M059J (cell line): ENCODE measurements at places on chromosomes 12 and 14.

GRCh38 chr14:66944872-66945271 lies 244.4 kb upstream of the GARIN2 start:
- DNase-seq: peak; percentile 30

DNA sequence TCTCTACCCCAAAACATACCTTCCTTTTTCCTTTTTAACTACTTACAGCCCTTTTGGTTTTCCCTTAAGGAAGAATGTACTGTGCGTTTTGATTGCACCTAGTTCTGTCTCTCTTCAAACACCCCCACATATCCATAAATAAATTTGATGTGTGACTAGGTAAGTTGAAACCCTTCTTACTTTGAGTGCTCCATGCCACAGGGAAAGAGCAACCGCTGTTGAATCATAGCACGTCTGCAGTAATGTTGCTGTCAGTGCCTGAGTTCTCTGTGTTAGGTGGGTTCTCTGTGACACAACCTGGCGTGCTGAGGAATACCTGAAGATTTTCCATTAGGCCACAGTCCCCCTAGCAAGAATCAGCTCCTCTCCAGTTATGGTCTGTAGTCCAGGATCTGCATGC lies 102.1 kb downstream of the FIGNL2 start:
- DNase-seq: no peak

- DNase-seq: no peak
These were observed 3.1 kb downstream of the ENTPD5 start for GRCh38 chr14:74015963-74016362.

DNA sequence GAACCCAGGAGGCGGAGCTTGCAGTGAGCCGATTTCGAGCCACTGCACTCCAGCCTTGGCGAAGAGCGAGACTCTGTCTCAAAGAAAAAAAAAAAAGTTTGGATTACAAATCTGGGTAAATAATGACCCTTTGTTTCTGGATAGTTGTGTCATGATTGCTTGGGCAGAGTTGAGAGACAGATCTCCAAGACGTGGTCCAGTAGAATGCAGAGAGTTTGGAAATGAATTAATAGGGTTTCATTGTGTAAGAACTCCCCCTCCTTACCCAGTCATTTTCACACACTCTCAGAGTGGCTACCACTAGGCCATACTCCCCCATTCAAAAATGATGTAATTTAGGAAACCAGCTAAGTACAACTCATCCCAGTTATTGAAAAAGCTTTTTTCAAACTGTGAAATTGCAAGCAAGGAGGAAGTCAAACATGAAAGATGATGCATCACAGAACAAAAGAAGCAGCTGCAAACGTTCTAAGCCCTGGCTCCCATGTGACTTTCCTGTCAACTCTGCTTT lies 1331.9 kb downstream of the AACS start:
- no peak for DNase-seq

- DNase-seq: no peak
These were observed 3.7 kb upstream of the KRT2 start for GRCh38 chr12:52655720-52656124.

DNA sequence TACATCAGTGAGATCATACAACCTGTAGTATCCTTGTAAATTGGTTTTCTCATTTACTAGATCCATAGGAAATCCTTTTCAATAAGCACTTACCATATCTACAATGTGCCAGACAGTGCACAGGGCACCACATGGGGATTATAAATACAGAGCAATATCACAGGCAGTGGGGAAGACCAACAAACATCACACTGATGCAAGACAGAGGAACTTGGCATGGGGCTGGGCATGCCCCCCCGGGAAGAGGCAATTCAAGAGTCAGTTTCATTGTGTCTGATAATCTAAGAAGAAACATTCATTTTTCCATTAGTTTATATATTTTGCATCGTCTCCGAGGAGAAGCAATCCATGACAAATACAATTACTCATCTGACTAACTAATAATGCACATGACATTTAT lies 16.2 kb downstream of the NT5DC3 start:
- DNase-seq: no peak

GRCh38 chr12:5789469-5789968 lies 155.5 kb downstream of the ANO2 start:
- peak; percentile 97 for DNase-seq

DNA sequence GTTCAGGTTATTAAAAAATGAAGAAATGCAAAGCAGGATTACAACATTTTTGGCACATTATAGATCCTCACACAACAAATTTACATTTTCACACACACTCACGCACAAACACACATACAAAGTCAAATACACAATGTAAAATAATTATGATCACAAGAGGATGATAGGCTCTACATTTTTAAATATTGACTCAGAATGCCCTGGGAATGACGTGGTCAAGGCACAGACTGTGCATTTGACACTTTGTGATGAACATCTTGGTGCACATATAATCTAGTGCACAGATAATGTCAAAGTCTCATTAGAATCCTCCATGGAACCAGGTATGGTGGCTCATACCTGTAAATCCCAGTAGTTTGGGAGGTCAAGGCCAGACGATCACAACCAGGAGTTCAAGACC lies 49.4 kb downstream of the DPF3 start:
- peak; percentile 8 for DNase-seq

DNA sequence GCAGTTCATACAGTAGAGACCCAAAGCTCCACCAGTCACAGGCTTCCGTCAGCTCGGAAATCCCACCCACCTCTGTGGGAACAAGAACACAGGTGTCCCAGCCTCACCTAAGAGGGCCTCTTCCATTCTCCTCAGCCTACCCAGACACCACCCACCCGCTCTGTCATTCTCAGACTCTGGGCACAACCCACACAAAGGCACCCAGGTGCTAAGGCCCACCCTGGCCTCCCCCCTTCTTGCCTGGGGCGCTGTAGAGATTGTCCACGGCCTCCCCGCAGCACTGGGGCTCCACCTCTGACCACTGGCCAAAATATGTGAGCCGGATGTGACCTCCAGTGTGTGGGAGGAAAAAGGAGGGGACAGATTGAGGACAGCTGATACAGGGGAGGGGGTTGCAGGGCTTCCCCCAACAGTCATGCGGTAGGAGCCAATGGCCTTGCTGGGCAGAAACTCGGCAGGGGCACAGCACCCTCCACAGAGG lies 14.2 kb downstream of the RPS6KL1 start:
- no peak for DNase-seq

- DNase-seq: no peak
These were observed 142.1 kb downstream of the TTC7B start for GRCh38 chr14:90674043-90674670.

DNA sequence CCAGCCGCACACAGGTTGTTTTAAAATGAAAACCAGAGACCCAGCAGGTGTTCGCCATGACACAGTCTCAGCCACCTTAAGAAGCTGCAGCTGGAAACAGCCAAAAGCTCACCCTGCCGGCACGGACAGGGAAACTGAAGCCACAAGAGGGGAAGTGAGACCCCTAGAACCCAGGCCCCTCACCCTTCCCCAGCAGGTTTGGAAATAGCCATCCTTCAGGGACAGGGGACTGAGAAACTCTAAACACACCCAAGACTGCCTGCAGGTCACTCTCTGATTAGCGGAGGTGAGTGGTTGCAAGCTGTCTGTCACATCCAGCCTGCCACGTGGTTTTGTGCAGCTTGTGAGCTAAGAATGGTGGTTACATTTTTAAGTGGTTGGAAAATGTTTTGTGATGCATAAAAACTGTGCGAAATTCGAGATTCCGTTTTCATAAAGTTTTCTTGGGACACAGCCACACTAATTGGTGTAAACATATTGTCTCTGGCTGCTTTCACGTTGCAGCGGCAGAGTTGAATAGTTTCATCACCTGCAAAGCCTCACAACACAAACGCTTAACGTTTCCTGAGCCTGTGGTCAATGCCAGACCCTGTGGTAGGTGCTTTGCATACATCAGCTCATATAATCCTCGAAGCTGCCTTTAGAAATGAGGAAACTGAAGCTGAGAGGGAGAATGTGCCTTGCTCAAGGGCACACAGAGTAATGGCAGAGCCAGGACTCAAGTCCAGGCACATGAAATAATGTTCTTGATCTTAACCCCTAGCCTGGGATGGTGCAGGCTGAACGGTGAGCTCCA lies 1.7 kb upstream of the SELPLG start:
- DNase-seq: peak; percentile 51

GRCh38 chr12:57048423-57049118 lies 1.4 kb downstream of the MYO1A start:
- no peak for DNase-seq

DNA sequence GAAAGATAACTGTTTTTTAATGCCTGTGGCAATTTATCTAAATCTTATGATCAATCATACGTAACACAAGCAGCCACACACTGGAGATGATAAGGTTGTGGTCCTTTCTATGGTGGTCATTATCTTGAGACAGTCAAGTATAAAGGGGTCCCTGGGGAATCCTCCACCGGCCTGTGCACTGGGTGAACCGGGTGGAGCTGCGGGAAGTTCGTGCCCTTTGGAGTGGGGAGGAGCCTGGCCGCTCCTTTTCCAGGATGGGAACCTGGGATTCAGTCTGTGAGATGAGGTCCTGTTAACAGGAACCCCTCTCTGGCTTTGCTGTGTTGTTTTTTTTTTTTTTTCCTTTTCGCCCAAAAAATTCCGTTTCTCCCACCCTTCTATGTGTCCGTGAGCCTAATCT lies 167.5 kb upstream of the RPL10L start:
- DNase-seq: no peak

DNA sequence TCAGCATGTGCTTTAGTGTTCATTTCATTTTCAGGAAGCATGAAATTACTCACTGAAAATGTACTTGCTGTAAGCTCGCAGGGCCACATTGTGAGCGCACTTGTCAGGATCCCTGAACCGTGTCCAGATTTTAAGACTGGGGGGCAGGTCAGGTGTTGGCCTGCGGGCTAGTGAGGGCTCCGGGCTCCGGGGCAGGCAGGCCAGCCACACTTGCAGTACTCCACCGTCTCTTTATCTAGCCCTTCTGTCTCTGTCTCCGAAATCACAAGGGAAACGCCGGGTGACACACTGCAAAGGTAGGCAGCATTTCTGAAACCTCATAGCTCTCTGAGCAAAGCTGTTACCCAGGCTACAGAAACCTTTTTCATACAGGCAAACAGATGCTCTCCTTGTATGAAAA lies 98.7 kb downstream of the EML1 start:
- no peak for DNase-seq

DNA sequence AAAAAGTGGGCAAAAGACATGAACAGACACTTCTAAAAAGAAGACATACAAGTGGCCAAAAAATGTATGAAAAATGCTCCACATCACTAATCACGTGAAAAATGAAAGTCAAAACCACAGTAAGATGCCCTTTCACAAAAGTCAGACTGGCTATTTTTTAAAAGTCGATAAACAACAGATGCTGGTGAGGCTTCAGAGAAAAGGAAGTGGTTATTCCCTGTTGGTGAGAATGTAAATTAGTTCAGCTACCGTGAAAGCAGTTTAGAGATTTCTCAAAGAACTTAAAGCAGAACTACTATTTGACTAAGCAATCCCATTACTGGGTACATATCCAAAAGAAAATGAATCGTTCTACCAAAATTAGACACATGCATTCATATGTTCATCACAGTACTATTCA lies 237.0 kb downstream of the KIF21A start:
- peak; percentile 12 for DNase-seq

DNA sequence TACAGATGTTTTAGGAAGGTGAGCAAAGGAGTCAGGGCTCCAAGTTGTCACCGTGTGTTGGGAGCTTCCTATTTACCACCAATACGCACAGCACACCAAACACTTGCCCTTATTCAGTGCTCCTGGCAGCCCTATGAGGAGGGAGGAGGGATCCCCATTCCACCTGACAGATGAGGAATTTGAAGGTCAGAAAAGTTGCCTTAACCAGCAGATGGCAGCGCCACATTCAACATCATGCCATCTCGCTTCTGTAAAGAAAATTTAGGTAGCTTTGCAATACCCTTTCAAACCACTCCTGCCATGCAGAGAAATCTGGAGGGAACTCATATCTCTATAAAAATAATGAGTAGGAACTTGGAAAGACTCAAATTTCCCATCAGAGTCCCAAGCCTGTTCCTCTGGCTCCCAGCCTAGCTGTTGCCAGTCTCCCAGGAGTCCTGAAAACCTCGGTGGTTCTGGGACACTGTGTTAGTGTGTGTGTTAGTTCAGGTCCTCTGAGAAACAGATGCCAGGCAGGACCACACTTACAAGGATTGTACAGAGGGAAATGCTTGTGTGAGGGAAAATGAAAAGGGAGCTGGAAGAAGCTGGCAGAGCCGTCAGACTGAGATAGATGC lies 410.5 kb downstream of the MED13L start:
- peak; percentile 15 for DNase-seq

- DNase-seq: peak; percentile 36
These were observed 184.7 kb upstream of the KITLG start for GRCh38 chr12:88764781-88765480.

GRCh38 chr14:42192738-42193653 lies 586.3 kb downstream of the LRFN5 start:
- peak; percentile 87 for DNase-seq

GRCh38 chr12:95473231-95473883 lies 595 bp upstream of the METAP2 start:
- DNase-seq: peak; percentile 51

- DNase-seq: no peak
These were observed 67.2 kb downstream of the NOS1 start for GRCh38 chr12:117294189-117294603.

GRCh38 chr12:26843311-26843710 lies 10.3 kb upstream of the ITPR2 start:
- DNase-seq: no peak

DNA sequence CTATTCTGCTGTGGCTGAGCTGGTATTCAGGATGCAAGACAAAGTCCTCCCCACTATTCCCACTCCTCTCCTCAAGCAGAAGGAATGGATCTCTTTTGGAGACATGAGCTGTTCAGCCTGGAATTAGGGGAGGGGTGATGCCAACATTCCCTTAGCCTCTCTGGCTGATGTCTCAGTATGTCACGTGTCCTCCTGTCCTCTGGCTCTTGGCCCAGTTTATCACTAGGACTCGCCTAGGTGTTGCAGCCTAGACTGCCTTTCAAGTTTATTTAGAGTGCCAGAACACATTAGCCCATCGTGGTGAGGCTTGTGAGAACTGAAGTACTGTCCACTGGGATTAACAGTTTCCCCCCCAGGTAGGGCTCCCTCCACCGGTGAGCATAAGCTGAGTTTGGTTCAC lies 239.9 kb upstream of the MIS18BP1 start:
- DNase-seq: no peak

DNA sequence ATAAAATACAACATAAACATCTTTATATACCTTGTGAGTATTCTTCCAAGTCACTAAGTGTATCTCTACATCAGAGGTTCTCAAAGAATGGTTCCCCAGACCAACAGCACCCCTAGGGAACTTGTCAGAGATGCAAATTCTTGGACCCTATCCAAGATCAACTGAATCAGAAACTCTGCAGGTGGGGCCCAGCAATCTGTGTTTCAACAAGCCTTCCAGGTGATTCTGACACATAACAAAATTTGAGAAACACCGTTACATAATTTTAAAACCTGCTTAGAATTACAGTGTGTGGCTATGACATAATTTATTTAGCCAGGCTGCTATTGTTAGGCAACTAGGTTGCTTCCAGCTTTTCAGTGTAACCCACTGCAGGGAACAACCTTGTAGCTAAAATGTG lies 49.8 kb downstream of the NTN4 start:
- no peak for DNase-seq

DNA sequence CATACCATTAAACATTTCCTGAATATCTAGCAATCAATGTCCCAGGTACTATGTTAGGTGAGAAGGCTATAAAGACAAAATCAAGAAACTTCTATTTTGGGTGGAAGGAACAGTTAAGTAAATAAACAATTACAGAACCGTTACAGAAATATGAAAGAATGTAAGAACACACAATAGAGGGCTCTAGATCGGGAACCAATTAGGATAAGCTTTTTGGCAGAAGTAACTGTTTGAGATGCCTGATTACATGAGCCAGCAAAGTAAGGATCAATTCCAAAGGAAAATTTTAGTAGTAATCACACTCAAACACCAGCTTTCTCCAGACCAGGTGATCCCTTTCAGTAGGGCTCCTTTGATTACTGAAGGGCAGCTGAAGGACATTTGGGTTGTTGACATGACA lies 33.9 kb downstream of the PPP1R12A start:
- DNase-seq: no peak
